Muscle of back (tissue), 13 donors: ENCODE measurements at places on chromosomes 12 and 14.

DNA sequence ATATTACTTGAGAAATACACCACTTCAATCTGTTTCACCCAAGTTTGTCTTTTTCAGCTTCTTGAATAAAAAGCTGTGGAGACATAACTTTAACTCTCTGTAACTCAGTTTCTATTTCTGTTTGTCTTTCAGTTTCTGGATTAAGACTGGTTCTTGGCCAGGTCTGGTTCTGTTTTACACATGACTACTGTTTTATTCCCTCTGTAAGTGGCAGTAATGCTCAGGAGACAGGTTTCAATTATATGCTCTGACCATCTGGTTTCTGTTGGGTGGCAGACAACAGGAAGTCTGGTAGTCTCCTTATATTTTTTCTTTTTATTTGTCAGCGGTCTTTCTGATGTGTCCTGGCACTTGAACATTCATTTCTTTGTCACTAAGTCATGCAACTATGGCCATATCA is 102.9 kb downstream of the RPS29 start:
- DNase-seq: no peak

GRCh38 chr12:88327276-88327675 is 185.2 kb downstream of the TMTC3 start:
- DNase-seq: peak; percentile 24

GRCh38 chr14:89139404-89140247 is 277.4 kb downstream of the FOXN3 start:
- no peak for DNase-seq

- no peak for DNase-seq
Measured at GRCh38 chr14:68977180-68977717, 1.9 kb downstream of the ACTN1 start.

DNA sequence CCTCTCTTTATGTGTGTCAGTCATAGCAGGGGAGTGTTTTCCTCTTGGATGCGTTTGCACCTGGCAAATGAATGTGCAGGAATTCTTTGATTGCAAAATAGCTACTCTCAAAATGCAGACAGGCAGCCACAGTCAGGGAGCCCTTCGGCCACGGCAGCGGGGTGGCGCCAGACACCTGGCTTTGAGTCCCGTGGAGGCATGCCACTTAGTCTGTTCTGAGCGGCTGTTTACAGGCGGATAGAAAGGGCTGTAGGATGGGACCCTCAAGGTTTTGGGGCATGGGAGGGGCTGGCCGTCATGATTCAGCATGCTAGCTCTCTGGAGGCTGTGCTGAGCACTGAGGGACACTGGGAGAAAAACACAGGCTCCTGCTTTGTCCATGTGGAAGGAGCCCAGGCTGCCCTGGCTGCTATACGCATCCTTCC is 117.1 kb downstream of the SLC25A47 start:
- DNase-seq: peak; percentile 71

- DNase-seq: no peak
Measured at GRCh38 chr12:88398031-88398430, 182.2 kb downstream of the KITLG start.

DNA sequence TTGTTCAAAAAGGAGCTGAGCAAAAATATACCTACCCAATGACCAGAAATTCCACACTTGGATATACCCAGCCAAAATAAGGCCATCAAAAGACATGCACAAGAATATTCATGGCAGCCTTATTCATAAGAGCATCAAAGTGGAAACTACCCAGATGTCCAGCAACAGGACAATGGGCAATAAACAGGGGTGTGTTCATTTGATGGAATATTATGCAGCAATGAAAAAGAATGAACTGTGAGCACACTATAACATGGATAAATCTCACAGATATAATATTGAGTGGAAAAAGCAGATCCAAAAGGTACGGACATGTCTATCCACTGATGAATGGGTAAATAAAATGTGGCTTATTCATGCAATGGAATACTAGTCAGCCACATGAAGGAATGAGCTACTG is 209.2 kb upstream of the LHX5 start:
- no peak for DNase-seq

- no peak for DNase-seq
Measured at GRCh38 chr14:54329082-54329695, 67.6 kb upstream of the CDKN3 start.

- DNase-seq: no peak
Measured at GRCh38 chr12:112913038-112913688, 6.4 kb downstream of the OAS1 start.

- DNase-seq: no peak
Measured at GRCh38 chr12:59780605-59781135, 184.8 kb downstream of the SLC16A7 start.

GRCh38 chr14:104908303-104908702 is 16.4 kb upstream of the PLD4 start:
- DNase-seq: no peak

DNA sequence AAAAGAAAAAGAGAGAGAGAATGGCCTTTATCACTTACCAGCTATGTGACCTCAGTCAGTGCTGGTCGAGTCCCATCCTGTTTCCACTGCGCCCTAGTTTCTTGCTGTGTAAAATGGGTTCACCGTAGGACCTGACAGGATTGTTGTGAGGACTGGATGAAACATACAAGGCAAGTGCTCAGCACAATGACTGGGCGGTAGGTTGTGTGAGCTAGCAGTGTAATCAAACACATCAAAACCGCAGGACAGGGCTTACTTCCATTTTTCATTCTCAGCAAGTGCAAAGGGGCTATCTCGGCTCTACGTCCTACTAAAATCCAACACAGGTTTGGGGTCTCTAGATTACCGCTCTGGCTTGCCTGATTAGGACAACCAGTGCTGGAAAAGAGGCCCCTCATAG is 36.4 kb upstream of the ATXN2 start:
- no peak for DNase-seq

DNA sequence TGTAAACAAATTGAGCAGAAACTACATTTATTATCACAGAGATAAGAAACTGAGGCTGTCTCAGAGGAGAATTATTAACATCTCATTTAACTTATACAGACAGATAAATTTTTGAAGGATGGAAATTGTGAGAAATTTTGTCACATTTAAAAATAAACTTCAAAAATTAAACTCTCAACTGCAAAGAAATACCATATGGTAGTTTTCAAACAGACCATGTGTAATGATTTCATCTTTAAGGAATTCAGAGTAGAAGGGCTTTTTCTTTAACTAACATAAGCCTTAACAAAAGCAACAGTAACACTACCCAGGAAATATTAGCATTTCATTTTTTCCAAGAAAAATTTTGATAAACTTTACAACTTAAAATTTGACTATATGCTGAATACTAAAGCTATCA is 26.6 kb downstream of the NUP37 start:
- DNase-seq: peak; percentile 20
